ENCODE measurements at places on chromosomes 3 and 15.

- DNase-seq, result peak; percentile 55
Measured at GRCh38 chr3:192864941-192865340, 52.7 kb downstream of the MB21D2 start.

- no peak for DNase-seq
Measured at GRCh38 chr15:82646250-82647044, 716 bp downstream of the CPEB1 start.

- no peak for DNase-seq
Measured at GRCh38 chr15:74217907-74218885, 15.6 kb upstream of the STRA6 start.

DNA sequence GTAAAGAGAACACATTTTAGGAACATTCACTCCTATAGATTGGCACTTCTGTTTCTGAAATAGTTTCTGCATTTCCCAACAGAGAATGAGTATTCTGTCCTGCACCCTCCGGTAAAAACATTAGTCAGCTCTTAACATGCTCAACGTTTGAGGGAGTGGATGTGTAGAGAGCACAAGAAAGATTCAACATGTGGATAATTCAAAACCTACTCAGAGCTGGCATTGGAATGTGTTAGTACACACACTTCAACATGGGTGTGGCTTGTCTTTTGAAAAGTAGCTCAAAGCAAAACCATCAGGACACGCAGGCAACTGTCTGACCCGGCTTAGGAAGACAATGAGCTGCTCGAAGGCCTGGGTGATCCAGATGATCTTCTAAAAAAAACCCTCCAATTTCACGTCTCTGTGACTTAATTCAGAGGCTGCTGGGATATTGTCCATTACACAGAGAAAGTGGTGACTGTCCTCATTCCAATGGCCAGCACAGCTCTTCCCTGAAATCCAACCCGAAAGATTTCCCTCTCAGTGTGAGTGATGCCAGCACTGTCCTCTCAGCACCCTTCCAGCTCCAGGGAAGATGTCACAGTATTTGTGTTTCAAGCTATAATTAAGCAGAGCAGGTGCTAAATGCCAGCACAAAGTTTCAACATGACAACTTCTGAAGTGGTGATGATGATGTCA is 18.1 kb downstream of the FBN1 start:
- peak; percentile 83 for DNase-seq

DNA sequence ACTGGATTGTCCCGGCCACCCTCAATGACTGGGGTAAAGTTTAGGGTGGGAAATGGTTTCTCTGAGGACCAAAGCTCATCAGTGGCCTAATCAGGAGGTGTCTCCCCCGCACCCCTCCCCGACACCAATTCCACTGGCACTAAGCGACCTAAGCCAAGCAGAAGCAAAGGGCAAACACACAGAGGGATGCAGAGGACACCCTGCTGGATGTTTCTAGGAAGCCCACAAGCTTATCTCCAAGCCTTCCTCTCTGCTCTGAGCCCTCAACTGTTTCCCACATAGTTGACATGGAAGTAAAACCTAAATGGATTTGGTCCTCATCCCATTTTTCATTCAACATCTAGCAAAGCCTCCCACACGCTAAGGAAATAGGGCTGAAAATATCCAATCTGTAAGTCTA is 68.5 kb downstream of the C3orf70 start:
- DNase-seq, result no peak

DNA sequence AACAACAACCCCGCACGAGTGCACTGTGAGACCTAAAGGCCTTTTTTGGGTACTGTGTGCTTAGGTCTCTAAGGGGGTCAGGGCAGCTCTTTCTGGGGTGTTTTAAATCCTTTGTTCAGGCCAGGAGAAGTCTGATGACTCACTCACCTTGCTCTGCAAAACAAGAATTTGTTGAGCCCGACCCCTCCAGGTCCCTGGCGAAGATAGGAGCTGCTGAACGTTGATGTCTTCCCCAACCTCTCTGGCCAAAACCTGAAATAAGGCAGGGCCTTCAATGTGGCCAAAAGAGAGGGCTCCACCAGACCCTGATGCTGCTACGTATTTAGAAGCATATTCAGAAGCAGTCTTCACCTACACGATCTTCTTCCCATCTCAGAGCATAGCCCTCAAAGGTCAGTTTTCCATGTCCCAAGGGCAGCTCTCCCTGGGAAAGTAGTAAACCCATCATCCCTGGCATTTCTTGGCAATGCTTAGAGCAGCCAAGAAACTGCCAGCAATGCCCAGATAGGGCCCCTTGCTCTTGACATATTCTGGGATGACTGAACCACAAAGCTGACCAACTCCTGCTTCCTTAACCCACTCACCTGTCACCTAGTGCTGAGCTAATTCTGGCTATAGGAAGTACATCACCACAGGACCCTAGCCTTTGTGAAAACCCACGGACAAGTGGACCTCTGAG is 27.1 kb downstream of the CCDC13 start:
- no peak for DNase-seq

DNA sequence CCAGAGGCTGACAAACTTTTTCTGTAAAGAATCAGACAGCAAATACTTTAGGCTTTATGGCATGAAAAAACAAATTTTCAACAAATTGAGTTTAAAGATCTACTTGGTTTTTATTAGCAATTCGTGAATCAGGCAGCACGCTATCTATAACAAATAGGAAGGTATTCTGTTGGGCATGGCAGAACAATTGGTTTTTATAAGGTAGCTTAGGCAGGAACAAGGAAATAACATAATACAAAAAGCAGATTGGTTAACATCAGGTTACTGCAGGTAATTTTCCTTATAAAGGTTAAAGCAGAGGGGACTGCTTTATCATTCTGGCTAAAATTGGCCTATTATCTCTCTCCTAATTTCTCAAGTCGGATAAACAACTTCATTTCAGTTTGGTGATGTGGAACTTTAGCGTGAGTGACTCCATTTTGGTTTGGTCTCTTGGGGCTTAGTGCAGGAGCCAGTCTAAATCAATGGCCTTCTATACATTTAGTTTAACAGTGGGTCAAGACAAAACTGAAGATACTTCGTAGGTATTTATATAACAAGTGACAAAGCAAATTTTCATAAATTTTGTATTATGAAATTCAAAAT is 26.8 kb downstream of the ZBTB38 start:
- DNase-seq, result no peak

GRCh38 chr15:69451951-69452691 is 497 bp upstream of the RPLP1 start:
- peak; percentile 57 for DNase-seq
